ENCODE measurements at places on chromosomes 6 and 20.

DNA sequence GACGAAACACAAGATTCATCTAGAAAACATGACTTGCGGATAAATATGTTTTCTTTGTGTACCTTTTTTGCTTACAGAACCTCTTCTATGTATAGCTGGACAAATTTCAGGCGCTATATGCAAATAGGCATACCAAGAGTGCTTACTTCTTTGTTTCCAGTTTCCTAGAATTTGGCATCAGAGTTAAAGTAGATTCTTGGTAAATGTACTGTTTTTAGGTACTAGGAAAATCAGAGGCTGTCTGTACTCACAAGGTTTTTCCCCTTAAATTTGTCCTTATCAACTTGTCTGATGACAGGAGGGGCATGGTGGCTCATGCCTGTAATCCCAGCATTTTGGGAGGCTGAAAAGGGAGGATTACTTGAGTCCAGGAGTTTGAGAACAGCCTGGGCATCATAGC is 124.9 kb upstream of the TMEM170B start:
- DNase-seq, result no peak

DNA sequence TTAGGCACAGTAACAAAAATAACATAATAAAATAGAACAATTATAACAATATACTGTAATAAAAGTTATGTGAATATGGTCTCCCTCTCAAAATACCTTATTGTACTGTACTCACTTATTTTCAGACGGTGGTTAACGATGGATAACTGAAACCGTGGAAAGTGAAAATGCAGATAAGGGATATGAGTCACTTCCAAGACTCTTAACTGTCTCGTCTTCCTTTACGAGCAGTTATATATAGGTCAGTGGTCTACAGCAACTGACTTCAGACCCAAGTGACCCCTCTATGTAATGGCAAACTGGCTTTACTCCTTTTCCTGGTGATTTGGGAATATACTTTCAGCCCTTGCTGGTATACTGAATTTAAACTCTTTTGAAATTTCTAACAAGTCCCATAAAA is 261.4 kb downstream of the SLC35F1 start:
- no peak for DNase-seq

DNA sequence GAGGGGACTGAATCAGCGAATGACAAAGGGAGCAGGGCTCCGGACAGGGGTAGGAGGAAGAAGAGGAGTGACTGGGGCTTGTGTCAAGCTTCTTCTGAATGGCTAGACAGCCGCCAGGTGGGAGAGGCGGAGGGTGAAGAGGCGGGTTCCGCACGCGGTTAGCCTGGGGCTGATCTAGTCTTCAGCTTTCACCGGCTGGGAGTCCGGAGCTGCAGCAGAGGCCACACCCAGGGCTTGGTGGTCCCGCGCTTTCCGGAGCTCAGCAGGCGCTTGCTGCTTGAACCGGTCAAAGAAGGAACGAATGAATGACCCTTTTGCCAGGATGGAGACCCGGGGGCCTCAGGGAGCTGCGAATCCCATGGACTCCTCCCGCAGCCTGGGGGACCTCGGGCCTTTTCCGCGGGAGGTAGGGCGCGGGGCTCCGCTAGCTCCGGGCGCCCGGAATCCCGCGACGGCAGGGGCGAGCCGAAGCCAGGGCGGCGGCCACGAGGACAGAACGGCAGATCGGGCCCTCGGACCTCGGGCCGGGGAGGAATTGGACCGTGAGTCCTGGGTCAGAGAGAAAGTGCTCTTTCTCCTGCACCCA is at the start of gene C6orf141:
Gene C6orf141 (plus strand): TSS at position 177 of the 586 bp plus-strand sequence. CDS start 125 bp downstream, at position 302.
- no peak for DNase-seq

- DNase-seq, result no peak
Measured at GRCh38 chr6:84428300-84428907, 201.0 kb upstream of the CEP162 start.

Data from stimulated activated CD8-positive, alpha-beta memory T cell treated with anti-CD3 and anti-CD28 coated beads, Interleukin-12 subunit alpha, Interleukin-12 subunit beta, amount 100 ng/mL, for 4 hours (primary cell).